ENCODE measurements at places on chromosomes 2 and 18.
A peak's percentile ranks its signal among the peaks of the same experiment; 100 is the strongest.

GRCh38 chr2:25021791-25022362 is 20.0 kb upstream of the EFR3B start:
- DNase-seq: no peak

- no peak for DNase-seq
These were observed 282.9 kb upstream of the PKDCC start for GRCh38 chr2:41764919-41765318.

DNA sequence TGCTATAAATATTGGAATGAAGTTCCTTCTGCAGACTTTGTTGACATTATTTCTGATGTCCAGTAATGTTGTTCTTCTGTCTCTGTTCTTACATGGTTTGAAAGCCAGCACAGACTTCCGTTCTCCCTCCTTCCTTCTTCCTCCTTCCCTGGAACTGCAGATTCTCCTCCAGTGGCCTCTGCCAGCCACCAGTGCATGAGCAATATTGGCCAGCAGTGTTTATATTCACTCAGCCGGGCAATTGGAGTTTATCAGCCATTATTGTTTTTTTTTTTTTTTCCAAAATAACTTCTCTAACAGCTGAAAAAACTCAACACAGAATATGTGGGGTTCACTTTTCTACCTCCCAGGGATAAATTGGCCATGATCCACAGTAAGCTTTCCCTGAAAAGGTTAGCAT is 86.8 kb downstream of the ADCYAP1 start:
- no peak for DNase-seq

DNA sequence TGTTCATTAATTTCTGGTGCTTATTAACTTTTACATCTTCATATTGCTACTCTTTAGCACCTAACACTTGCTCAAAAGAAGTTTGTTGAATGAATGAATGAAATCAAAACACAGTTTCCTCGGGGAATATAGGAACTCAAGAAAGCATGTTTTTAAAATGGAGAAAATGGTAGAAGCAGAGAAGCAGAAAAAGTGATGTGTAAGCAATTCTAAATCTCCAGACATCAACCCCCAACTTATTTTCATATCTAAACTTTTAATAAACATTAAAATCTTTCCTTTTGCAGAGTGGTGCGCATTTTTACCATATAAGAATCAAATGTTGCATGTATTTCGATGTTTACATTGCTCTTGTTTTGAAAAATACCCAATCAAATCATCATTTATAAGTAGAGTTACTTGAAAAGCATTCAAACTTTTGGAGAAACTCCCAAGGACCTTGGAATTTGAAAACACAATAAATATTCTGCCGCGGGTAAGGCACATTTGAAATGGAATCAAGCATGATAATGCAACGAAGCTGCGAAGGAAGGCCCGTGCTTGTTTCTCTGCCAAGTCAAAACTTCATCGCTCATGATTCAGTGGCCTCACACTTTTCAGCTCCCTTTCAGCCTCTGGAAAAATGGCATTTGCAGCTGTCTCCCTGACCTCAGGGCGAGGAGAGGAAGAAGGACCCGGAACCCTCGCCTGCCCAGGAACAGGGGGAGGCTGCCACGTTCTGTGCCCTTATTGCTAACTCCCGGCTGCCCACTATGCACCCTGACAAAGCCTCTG is 26.7 kb upstream of the SMIM21 start:
- no peak for DNase-seq

GRCh38 chr2:207419331-207419730 is 110.4 kb upstream of the CREB1 start:
- DNase-seq: no peak

- DNase-seq: no peak
These were observed 211.8 kb upstream of the DSEL start for GRCh38 chr18:67728364-67728763.

DNA sequence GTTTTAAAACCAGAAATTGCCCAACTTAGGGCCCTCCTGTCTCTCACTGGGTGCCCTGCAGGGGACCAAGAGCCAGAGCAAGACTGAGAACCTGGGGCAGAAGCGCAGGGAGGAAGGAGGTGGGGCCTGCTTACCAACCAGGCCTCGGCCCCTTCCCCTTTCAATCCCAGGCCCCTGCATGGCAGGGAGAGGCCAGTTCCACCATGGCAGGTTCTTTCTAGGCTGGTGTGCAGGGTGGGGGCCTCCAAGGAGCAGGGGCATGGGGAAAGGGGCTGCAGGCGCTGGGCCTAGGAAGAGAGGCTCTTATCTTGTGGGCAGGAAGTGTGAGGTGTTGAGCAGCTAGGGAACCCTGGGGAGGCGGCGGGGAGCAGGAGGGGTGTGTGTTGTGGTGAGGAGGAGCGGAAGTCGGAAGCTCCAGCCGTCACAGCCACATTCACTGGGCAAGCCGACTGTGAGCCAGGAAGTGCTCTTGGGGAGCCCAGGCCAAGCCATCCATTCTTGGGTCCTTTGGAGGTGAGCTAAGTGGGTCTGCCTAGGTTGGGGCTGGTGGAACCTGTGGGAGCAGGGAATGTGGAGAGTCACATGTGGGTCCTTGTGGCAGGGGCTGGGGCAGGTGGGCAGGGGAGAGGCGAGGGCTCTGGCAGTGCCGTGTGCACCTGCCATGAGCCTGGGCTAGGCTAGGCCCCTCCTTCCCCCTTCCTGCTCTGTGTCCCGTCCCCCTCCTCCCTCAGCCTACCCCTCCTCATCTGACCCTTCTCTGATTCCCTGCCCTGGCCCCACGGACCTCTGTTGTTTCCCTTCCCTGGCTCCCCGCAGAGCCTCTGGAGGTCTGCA is at the start of gene PSD4:
Gene PSD4, plus strand, starts transcription at position 430 of the 834 bp plus-strand sequence. CDS start 8,486 bp downstream, outside the sequence.
- peak; percentile 59 for DNase-seq

- no peak for DNase-seq
These were observed 13.2 kb downstream of the ARL4C start for GRCh38 chr2:234483568-234484251.

Measured in stimulated activated CD8-positive, alpha-beta memory T cell treated with anti-CD3 and anti-CD28 coated beads, Interleukin-15, amount 100 ng/mL, for 24 hours (primary cell).